DND-41 (cell line): ENCODE measurements at places on chromosomes 1 and 21.

DNA sequence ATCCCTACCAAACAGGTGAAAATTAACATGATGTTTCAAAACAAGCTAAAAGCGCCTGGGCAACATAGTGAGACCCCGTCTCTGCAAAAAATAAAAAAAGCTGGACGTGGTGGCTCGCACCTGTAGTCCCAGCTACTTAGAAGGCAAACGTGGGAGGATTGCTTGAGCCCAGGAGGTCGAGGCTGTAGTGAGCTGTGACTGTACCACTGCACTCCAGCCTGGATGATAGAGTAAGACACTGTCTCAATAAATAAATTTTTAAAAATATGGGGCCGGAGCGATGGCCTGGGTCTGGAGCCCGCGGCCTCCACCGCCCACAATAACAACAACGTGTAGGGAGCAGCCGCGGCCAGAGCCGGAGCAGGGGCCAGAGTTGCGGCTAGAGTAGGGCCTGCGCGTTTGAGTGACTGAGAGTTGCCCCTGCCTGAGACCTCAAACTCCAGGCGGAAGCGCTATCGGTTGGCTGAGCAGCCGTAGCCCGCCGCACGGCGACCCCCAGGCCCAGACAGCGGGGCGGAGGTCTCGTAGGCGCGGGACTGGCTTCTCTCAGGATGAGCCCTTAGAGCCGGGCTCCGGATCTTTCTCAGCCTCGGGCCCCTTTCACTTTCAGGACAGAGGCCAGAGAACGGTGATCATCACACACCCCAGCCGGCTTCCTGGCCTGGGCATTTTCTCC, 41.4 kb downstream of the ZMYM1 start:
- DNase-seq, result no peak

DNA sequence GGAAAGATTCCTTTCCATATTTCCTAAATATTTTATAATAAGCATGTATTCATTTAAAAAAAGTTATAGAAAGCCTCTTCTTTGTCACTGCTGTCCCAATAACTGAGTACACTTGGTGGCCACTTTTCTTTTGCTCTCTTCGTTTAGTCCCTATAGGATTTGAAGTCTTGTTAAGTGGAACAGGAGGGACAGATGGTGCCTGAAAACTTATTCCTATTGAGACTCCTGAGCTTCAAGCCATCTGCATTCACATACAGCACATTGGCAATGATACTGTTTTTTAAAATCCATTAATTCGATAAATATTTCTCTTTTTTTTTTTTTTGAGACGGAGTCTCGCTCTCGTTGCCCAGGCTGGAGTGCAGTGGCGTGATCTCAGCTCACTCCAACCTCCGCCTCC, 2.0 kb upstream of the ZBTB40 start:
- no peak for DNase-seq

GRCh38 chr21:23887725-23888306, 1719.5 kb downstream of the MRPL39 start:
- peak; percentile 82 for DNase-seq

DNA sequence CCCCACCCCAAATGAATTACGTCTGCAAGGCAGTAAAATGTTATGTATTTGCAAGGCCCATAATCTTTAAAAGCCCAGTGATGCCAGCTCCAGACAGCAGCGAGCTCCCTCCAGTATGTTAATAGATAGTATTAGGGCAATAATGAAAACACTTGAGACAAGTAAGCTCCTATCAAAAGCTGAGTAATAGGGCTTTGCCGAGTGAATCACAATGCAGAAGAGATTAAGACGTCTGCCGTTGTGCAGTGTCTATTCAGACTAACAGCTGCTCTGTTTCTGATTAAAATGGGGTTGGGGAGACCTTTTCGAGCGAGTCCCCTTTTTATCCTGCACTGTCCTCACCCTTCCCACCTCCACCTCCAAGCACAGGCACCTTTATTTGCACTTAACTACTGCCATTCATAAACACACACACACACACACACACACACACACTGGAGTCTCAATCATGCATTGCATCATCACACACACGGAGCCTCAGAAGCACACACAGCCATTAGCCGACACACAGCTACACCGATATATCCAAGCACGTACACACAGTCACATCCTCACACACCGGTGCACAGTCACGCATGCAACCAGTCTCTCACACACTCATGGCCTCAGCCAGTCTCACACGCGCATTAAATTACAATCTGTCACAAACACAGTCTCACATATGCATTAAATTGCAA, 46.0 kb upstream of the FOXO6 start:
- no peak for DNase-seq

GRCh38 chr1:68955424-68955823, 458.5 kb upstream of the DEPDC1 start:
- no peak for DNase-seq

- DNase-seq, result peak; percentile 38
Observed at GRCh38 chr1:168467452-168467851, 76.3 kb downstream of the XCL2 start.

DNA sequence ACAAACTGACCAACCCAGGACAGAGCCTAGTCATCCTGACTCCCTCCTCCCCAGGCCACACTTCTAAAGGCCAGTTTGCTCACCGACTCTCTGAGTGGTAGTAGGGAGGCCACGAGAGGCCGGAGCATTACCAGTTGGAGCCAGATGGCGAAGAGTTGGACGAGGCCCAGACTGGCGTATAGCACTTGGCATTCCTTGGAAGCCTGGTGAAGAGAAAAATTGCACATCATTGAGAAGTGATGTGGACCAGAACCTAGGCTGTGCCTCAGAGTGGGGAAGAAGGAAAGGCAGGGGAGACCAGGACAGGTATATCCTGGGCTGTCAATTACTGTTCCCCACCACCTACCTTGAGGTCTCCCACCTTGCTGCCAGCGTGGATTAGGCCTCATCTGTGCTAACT, 12.2 kb downstream of the PABPC4 start:
- no peak for DNase-seq

DNA sequence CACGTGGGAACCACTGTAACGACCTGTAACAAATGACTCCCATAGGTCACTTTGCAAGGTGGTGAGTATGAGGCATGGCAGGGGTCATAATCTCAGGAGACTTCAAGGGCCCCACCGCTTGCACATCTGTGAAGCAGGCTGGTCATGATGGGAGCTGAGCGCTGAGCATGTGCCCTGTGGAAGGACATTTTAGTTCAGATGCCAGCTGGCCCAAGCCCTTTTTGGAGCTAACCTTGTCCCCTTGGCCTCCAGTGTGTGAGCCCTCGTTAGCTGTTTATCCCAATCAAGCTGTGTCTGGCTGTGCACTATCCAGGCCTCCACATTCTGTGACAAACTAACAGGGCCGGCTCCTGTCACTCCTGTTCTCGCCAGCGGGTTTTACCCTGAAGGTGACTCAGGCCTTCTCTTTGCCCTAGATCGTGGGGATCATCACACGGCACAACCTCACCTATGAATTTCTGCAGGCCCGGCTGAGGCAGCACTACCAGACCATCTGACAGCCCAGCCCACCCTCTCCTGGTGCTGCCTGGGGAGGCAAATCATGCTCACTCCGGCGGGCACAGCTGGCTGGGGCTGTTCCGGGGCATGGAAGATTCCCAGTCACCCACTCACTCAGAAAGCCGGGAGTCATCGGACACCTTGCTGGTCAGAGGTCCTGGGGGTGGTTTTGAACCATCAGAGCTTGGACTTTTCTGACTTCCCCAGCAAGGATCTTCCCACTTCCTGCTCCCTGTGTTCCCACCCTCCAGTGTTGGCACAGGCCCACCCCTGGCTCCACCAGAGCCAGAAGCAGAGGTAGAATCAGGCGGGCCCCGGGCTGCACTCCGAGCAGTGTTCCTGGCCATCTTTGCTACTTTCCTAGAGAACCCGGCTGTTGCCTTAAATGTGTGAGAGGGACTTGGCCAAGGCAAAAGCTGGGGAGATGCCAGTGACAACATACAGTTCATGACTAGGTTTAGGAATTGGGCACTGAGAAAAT, 7.6 kb downstream of the NPPA start:
- DNase-seq, result no peak

- DNase-seq, result no peak
Observed at GRCh38 chr1:11685210-11685752, 4.3 kb upstream of the MAD2L2 start.

DNA sequence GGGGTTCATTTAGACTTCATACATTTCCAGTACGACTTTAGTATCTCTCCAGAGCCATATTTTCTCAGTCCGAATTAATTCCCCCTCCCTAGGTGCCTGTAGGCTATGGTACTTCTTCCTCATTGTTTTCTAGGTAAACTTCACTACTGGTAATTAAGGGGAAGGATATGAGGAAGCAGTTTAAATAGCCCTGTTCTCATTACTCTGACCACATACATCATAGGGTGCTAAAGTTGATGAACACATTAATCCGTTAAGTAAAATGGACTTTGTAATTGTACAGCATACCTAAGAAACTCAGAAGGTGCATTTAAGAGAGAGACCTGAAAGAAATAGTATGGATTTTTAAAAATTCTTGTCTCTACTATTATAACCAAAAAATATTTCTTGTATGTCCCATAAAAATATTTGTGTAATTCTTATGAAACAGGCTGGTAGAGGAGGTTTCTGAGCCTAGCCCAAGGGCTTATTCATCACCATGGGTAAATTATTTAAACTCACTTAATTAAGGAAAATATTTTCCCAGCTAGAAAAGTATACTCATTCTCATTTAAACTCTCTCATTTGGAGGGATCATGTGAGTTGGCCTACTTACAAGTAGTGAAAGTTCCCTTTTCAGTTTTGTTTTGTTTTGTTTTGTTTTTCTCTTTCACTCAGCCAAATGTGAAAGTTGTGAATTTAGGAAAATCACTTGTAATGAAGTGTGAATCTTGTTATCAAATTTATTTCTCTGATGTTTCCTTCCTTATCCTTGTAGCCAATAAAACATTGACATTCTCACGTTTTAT, 2.0 kb downstream of the PRMT6 start:
- DNase-seq, result no peak

GRCh38 chr1:167438171-167439138, 79.9 kb downstream of the CD247 start:
- no peak for DNase-seq

- no peak for DNase-seq
Observed at GRCh38 chr1:25113086-25113485, 119.2 kb downstream of the SYF2 start.

DNA sequence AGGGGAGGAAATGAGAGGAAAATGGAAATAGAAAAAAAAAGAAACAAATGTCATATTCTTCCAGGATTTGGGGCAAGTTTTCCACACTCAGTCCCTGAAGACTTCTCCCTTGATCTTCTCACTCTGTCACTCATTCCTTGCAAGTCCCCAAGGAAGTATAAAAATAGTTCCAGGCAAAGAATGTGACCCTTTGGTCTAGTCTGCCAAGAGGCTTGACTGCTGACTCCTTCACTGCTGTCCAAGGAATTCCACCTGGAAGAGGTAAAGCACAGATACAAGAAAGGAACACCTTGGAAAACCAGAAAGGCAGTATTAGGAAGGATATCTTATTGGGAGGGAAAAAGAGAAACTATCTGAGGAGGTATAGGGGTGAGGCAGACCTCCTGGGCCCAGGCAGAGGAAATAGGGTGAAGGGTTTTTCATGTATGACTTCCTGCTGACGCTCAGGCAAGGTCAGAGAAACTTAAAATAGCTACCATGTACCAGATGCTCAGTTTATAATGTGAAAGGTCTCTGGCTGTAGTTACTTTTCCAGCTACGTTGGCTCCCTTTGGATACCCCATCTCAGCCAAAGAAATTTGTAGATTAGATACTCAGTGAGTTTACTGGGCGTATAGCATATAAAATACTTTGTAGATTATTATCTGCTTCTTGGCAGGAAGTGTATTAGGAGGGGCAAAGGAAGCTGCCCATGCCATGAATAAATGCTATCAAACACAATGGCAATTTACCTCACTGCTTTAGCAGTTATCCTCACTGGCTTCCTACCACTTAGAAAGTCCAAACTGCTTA, 2.0 kb upstream of the GJA5 start:
- DNase-seq, result peak; percentile 5

- no peak for DNase-seq
Observed at GRCh38 chr1:96843601-96844000, 122.0 kb downstream of the PTBP2 start.

GRCh38 chr21:15211491-15212133, 146.8 kb upstream of the NRIP1 start:
- DNase-seq, result no peak

- no peak for DNase-seq
Observed at GRCh38 chr1:180264595-180264994, 34.5 kb downstream of the LHX4 start.

- no peak for DNase-seq
Observed at GRCh38 chr1:79373481-79374125, 367.1 kb upstream of the ADGRL4 start.

DNA sequence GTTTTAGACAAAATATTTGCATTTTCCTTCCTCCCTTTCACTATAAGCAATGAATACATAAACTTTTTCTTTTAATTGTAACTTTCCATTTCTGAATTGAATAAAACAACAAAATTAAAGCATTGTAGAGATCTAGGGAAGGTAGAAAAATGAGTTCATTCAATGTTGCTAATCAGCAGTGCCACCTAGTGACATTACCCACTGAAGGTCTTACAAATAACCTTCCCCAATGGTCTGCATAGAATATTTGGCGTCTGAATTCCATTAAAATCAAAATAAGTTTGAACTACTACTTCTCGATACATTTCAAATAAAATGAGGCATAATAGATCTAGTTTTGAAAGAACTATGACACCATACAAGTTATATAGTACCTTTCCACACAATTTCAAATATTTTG, 19.6 kb downstream of the FH start:
- DNase-seq, result no peak

GRCh38 chr1:59384443-59384842, 87.5 kb downstream of the FGGY start:
- no peak for DNase-seq
